ENCODE measurements at places on chromosomes 2 and 18.

- DNase-seq = no peak
These were observed 91.6 kb upstream of the TANK start for GRCh38 chr2:161068670-161069069.

- DNase-seq = no peak
These were observed 21.8 kb upstream of the TANK start for GRCh38 chr2:161138429-161138828.

DNA sequence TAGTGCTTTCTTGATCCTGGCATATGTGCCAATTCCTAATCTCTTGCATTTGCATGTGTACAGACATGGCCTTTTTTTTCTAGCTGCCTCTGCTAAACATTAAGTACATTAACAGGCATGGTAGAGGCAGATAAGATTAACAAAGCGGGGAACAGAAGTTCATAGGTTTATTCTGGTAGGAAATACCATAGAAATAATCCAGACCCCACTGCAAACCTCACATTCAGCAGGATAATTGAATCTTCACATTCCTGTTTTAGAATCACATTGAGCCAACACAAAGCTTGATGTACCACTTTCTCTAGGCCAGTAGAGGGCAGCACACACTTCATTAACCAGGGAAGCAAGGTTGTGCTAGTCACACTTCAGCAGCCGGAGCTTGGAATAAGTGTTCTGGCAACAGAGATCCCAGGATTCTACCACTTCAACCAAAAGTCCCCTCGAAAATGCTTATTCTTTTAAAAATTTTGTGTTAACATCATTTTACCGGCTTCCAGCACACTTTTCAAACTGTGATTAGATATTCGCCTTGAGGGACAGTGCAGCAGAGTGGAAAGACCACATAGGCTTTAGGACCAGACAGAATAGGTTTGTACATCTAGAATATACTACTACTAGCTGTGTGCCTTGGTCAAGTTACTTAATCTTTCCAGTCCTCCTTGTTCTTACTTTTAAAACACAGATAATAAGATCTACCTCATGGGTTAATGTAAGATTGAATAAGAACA, 420.2 kb upstream of the CHST9 start:
- no peak for DNase-seq

GRCh38 chr2:38268691-38269327, 108.3 kb downstream of the ATL2 start:
- DNase-seq = no peak

GRCh38 chr2:207697411-207697810, 14.0 kb upstream of the CCNYL1 start:
- DNase-seq = no peak

All from activated naive CD8-positive, alpha-beta T cell treated with anti-CD3 and anti-CD28 coated beads for 36 hours (primary cell).